Renal cortex interstitium (tissue), 15 donors: ENCODE measurements at places on chromosomes 4 and X. TPM values are rescaled to one million over a fixed set of nuclear protein-coding genes. Genes with fewer than 3 reads are reported as not detected.

DNA sequence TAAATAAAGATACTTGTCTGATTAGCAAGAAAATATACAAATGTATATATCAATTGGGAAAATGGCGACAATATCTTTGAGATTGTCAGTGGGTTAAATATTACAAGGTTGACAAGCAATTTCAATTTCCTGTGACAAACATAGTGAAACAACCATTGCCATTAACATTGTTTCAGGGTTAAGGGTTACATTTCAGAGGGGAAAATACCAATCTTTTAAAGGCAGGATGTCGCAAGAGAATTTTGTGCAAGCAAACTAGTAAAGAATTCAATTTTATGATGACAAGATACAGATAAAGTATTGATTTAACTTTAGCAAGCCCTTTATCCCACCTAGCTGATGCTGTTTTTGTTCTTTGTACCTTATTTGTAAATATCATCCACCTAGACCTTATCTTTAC, 305.8 kb upstream of the GRIA3 start:
- DNase-seq: no peak

GRCh38 chrX:149903889-149904748, 23.1 kb downstream of the MAGEA8 start:
- DNase-seq: no peak

- no peak for DNase-seq
These were observed 16.5 kb downstream of the DHRSX start for GRCh38 chrX:2484256-2484655.

DNA sequence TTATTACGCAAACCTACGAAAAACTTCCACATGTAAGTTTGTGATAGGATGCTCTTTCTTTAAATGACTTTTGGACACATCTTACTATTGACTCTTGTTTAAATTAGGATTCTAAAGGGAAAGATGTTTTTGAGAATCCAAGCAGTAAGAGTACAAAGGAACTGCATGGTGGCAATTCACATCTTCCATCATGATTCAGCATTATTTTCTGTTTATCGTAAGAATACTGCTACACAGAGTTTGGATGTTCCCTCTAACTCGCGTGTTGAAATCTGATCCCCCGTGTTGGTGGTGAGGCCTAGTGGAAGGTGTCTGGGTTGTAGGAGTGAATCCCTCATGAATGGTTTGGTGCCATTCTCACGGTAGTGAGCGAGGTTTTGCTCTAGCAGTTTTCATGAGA, 371.8 kb upstream of the FTHL17 start:
- DNase-seq: no peak

DNA sequence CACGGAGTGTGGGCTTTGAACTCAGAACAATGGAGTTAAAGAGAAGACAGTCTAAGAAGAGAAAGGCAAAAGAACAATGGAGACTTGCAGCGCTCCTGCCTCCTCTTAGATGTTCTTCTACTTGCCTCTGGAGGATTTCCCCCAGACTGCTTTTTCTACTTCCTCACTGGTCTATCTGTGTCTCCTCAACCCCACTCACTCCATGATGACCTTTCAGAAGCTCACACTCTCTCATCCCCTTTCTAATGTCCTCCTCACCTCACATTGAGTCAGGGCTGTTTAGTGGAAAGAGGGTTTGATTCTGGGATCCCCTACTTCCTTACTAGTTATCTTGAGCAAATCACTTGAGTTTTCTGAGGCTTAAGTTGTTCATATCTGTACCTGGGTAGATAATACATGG, 12.2 kb upstream of the HERC6 start:
- no peak for DNase-seq

DNA sequence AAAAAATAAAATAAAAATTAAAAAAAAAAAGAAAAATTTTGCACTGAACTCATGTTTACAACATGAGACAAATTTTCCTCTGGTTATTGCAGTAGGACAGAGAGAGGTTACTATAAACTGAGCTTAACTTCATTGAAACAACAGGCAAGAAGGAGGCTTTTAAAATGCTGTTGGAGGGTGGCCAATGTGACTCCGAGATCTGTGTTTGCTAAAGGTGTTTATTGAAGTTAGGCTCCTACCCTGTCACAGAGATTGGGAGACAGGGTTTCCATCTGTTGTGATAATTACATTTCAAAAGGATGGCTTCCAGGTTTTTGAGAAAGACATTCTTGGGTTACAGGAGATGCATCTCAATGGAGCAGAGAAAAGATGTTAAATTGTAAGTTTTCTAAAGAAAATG, 370.5 kb upstream of the HS3ST1 start:
- no peak for DNase-seq

GRCh38 chr4:48483006-48483776, at the start of gene SLC10A4:
Gene SLC10A4 (plus strand): TSS chr4:48483343. CDS start chr4:48483562, 219 bp downstream.
- no peak for DNase-seq

GRCh38 chr4:41227902-41228301, 13.6 kb upstream of the APBB2 start:
- no peak for DNase-seq

DNA sequence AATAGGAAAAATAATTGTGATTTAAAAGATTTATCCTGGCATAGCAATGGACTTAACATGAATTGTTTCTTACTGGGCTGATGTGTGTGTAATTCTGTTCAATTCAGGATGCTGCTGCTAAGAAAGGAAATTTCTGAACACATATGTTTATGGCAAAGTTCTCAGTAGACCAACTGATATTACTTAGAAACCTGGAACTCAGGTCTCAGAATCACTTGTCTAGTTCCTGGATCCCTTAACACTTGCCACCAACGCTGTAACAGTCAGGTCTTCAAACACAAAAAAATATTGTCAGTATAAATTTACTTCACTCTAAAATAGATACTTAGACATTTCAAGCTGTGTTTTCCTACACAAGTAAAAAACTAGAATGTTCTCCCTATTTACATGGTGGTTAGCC, 5.5 kb downstream of the CASP3 start:
- DNase-seq: no peak

GRCh38 chrX:115284877-115285276, 4.6 kb upstream of the LUZP4 start:
- DNase-seq: no peak

GYPA gene
- 6.5 TPM for polyA plus RNA-seq

SULT1E1 gene
- polyA plus RNA-seq: 457 TPM

PABPC4L gene
- polyA plus RNA-seq: 10.7 TPM

DNAAF6 gene
- polyA plus RNA-seq: 0.15 TPM

ALB gene
- 2.9 TPM for polyA plus RNA-seq
